ENCODE measurements at places on chromosomes 4 and X.
A peak's percentile ranks its signal among the peaks of the same experiment; 100 is the strongest.

- DNase-seq, result no peak
Measured at GRCh38 chr4:102022343-102022742, 231.8 kb downstream of the BANK1 start.

- DNase-seq, result no peak
Measured at GRCh38 chr4:173057901-173058300, 110.7 kb upstream of the GALNT7 start.

DNA sequence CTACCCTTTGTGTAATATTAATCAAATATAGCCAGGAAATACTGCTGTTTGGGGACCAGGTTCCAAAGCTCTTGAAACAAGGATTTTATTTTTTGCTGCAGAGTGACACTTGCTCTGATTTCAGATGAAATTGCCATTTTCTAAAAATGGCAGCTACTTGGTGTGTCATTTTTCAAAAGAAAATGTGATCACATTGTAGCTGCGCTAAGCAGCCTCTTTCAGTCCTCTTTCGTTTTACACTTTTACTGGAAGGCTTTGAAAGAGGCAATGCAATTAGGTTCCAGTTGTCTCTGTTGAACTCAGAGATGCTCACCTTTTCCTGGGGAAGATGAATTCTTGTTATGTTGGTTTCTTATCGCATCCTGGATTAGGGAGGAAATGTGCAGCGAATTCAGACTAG, 85.1 kb downstream of the CT47B1 start:
- DNase-seq, result no peak

GRCh38 chr4:164224871-164225270, 529.1 kb upstream of the SMIM31 start:
- DNase-seq, result no peak

DNA sequence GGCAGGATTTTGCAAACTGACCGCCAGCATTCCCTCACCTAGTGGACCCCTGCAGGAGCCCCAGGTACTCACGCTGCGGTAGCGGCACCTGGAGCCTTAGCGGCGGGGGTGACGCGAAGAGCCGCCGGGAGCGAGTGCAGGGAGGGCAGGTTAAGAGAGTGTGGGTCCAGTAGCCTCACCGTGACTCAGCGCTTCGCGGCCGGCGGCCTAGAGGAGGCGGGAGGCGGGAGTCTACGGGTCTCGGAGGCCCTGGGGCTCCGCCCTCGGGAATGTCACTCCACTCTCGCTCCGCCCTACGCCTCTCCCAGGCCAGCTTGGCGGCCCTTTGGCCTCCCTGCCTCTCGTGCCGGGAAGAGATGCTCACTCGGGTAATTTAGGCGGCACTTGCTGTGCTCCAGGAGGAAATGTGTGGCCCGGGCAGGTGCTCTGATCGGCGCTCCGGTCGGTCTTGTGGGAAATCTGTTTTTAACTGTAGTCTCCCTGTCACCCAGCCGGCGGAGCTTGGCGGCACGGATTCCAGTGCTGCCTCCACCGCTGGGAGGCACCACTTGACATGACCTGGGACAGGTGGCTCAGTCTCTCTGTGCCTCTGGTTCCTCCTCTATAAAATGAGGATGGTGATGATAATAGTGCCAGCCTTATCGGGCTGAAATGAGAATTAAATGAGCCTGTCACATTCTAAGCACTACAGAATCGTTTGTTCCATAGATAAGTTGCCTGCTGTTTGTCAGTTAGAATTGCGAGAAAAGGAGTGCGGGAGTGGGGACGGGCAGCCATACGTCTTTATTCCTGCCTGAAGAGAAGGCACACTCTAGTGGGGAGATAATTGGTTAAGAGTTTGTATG, at the start of gene PIR:
TSS of gene PIR (minus strand) at position 216 of the 845 bp plus-strand sequence. CDS start 2,076 bp downstream, outside the sequence.
- DNase-seq, result peak; percentile 80

- no peak for DNase-seq
Measured at GRCh38 chr4:145566768-145567167, 52.4 kb upstream of the MMAA start.

GRCh38 chr4:2341261-2341841, 77.1 kb downstream of the ZFYVE28 start:
- DNase-seq, result no peak

- DNase-seq, result no peak
Measured at GRCh38 chr4:156322592-156322991, 368.9 kb upstream of the CTSO start.

- DNase-seq, result no peak
Measured at GRCh38 chr4:98641376-98641775, 17.0 kb downstream of the TSPAN5 start.

DNA sequence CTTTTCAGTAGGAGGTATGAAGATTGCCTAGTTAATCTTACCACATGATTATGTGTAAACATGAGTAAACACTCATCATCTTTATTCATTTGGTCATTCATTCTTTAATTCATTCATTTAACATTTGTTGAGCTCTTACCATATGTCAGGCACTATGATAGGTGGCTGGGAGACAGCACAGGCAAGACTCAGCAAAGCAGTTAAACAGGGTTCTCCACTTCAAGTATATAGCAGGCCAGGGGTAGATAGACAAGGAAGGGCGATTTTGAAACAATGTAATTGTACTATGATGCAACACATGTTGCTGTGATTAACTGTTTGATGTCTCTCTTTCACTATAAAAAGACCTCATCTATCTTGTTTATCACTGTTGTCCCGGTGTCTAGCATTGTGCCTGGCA, 84.3 kb upstream of the GPR101 start:
- DNase-seq, result no peak

- DNase-seq, result no peak
Measured at GRCh38 chr4:89837385-89837992, 528 bp upstream of the SNCA start.

DNA sequence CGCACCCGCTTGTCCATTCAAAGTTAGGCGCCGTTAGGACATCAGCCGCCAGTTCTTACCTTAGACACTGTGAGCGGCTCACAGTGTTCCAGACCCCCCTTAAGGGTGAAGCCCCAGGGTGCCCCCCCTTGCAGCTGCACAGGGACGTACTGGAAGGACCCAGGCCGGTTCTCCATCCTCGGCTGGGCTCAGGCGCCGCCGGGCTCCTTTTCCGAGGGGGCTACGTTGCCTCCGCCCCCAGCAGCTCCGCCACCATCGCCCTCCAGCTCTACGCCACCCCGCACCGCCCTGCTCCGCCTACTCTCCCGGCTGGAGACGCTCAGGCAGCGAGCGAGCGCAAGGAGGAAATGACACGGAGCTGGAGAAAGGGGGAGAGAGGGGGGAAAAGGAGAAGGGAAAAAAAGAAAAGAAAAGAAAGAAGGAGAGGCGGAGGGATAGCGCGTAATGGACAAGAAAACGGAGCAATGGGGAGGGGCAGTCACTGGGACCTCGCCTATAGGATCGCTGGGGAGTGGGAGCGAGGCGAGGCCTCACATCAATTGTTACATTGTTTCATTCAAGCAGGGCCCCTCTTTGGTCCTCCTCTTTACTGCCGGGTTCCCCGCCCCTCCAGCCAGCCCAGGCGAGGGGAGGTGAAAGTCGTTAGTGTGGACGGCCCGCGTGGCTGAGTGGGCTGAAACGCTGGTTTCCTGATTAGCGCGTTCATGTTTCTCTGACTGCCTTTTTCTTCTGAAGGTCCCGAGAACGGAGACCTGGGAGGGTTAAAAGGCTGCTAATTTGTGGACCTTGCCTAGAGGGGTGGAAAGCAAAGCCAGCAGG, at the start of gene SHROOM4:
TSS of gene SHROOM4 (minus strand) at position 352 of the 819 bp plus-strand sequence. CDS start at position 176, 176 bp downstream.
- DNase-seq, result peak; percentile 60

GRCh38 chr4:155907556-155907955, 4.1 kb downstream of the TDO2 start:
- DNase-seq, result no peak

DNA sequence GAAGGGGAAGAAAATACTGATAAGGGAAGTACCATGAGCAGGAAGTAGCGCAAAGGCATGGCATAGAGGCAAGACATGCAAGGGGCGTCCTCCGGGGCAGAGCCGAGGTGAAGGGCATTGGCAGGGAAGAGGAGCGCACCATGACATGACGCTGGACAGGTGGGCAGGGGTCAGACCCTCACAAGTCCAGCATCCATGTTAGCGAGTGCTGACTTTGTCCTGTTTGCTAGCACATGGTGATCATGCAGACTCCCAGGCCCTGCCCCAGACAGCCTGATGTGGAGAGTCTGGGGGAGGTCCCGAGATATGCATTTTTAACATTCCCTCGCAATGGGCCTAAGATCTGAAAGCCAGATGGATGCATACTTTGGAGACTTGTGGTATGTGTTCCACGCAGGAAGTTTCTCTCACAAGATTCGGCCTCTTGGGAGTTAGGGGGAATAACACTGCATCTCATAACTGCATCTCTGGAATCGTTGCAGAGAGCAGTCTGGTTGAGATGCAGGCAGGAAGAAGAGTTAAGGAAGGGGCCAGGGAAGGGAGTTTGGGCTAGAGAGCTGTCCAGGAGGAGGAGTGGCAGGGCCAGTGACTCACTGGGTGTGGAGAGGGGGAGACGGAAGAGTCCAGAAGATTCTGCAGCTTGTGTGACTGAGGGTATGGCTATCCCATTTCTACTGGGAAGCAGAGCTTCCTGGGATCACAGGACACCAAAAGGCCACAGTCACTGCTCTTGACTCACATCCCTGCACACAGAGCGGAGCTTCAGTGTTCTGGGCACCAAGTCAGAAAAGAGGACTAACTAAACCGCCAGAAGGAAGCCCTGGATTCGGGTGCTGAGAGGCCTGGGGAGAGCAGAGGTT, 59.7 kb downstream of the FAM184B start:
- no peak for DNase-seq
